ENCODE measurements at places on chromosomes 3 and 15.
A peak's percentile ranks its signal among the peaks of the same experiment; 100 is the strongest.

DNA sequence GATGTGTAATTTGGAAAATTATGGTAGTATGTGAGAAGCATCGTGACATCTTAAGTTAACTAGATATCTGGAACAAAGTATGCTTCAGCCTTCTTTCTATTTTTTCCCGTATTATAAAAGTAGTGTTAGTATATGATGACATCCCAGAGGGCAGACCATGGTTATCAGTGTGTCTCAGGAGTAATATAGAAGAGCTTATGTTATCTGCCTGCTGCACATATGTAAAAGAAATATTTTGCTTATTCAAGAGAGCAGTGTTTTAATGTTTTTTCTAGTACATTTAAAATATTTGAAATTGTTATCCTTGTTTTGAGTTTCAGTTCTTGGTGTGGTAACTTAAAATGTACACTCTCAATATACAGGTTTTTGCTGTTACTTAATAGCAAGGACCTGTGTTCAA is 24.1 kb downstream of the PLCL2 start:
- DNase-seq: no peak

DNA sequence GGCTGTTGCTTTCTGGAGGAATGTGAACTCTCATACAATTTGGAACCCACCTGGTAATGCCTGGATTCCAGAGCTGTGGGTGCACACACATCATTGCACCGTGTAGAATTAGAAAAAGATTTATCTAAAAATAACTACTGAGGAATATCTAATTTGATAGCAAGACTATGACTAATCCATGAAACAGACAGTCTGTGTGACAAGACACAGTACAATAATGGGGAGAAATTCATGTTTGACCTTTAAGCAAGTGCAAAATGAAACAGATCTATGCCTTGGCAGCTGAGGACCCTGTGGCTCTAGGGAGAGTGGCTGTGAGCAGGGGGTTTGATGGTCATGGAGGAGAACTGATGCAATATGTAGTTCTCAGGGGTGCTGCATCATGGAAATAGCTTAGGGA is 7.9 kb upstream of the DOCK3 start:
- DNase-seq: no peak

- no peak for DNase-seq
Observed at GRCh38 chr3:76941376-76941775, 98.5 kb upstream of the ROBO2 start.

DNA sequence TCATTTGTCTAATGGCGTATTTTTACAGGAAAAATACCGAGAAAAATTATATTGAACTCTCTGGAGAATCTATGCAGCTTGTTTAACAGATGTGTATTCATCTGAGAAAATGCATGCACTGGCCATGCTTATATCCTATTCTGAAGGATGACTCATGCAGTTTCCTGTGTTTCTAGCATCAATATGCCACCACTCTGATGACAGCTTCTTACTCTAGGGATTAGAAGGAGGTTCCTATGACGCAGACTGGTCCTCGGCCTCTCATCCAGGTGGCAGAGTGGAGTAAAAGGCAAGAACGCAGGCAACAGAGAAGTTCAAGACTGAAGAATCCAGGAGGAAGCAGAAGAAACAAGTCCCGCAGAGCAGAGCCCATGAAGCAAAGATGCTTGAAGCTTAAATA is 910.0 kb upstream of the ROBO1 start:
- no peak for DNase-seq

DNA sequence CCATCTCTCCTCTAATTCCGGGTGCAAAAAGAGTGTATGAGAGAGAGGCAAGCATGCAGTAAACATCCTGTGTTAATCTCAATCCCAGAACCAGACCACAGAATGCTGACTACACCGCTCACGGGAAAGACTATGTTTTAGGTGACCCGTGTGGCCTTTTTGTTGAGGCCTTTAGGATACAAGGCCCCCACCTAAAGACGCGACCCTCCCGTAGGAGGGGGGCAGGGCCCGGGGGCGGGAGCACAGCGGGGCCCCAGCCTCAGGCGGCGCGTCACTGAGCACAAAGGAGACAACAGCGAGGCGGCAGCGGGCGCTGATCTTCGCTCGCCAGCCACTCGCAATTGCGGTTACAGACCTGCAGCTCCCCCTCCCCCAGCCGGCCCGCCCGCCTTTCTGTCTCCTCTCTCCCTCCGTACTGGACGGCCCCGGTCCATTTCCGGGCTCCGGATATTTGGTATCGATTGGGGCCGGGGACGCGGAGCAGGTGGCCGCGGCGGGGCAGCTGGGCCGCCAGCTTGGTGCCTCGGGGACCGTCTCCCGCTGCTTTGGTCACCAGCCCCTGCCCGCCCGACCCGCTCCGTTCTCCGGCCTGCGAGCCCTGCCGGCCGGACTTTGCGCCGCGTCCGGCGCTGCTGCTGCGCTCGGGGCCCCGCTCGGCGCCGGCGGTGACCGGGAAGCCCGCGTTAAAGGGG is at the start of gene CCDC50:
CCDC50 (plus strand) TSS at position 433 of the 692 bp plus-strand sequence. CDS start 281 bp downstream, outside the sequence.
- peak; percentile 73 for DNase-seq

- DNase-seq: peak; percentile 93
Observed at GRCh38 chr3:51975852-51976549, 1.1 kb downstream of the ABHD14A start.

GRCh38 chr3:167882057-167882667 is 146.6 kb downstream of the SERPINI1 start:
- DNase-seq: peak; percentile 63

GRCh38 chr15:51493892-51494291 is 128.7 kb downstream of the DMXL2 start:
- DNase-seq: no peak

- peak; percentile 60 for DNase-seq
Observed at GRCh38 chr15:62850318-62850717, 192.2 kb upstream of the TPM1 start.

DNA sequence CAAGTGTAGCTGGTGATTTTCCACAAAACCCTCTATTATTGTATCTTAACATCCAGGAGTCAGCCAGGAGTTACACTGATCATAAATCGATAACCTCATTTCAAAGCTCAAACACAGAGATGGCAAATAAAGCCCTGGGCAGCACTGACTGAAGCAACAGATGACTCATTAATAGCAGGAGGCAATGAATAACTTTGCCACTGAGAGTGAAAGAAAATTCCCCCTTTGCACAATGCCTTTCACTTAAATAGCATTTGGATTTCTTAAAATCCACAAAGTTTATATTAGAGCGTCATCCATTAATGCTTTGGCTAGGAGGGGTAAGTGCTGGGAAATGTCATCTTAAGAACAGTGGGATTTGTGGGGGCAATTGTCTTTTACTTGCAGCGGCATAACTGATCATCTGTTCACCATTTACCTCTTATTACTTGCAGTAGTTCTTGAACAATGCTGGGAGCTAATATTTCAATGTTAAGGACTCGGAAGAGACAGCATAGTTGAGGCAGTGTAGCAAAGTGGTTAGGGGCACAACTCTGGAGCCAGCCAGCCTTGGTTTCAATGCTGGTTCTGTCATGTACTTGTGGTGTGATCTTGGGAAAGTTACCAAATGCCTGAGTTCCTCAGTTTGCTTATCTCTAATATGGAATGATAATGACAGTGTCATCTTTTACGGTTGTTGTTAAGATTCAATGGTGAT is 630.4 kb upstream of the TBL1XR1 start:
- no peak for DNase-seq

GRCh38 chr3:194382196-194382891 is 12.8 kb upstream of the LRRC15 start:
- no peak for DNase-seq

GRCh38 chr15:31511707-31512310 is 185.2 kb downstream of the KLF13 start:
- DNase-seq: no peak

- no peak for DNase-seq
Observed at GRCh38 chr3:14175383-14176037, 2.9 kb downstream of the XPC start.

DNA sequence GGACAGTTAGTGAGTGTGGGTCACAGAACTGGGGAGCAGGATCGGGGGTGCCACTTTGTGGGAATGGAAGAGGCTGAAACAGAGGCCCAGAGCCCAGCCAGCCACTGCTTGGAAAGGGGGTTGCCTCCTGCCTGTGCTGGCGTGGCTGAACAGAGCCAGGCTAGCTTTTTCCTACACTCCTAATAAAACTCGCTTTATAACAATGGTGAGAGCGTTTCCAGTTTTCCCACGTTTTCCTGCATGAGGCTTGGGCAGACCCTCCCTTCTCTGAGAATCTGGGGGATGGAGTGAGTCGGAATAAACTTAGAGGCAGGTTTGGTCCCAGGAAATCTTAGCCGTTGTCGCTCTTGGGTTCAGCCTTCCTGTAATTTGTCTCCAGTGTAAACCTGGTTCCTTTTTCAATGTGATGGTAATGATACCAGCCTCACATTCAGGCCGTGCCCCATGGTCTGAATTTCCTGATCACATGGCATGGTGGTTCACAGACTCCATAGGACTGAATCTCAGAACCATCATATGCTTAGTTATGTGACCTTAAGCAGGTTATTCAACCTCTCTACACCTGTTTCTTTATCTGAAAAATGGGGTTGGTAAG is 6.5 kb upstream of the FGD5 start:
- DNase-seq: no peak

DNA sequence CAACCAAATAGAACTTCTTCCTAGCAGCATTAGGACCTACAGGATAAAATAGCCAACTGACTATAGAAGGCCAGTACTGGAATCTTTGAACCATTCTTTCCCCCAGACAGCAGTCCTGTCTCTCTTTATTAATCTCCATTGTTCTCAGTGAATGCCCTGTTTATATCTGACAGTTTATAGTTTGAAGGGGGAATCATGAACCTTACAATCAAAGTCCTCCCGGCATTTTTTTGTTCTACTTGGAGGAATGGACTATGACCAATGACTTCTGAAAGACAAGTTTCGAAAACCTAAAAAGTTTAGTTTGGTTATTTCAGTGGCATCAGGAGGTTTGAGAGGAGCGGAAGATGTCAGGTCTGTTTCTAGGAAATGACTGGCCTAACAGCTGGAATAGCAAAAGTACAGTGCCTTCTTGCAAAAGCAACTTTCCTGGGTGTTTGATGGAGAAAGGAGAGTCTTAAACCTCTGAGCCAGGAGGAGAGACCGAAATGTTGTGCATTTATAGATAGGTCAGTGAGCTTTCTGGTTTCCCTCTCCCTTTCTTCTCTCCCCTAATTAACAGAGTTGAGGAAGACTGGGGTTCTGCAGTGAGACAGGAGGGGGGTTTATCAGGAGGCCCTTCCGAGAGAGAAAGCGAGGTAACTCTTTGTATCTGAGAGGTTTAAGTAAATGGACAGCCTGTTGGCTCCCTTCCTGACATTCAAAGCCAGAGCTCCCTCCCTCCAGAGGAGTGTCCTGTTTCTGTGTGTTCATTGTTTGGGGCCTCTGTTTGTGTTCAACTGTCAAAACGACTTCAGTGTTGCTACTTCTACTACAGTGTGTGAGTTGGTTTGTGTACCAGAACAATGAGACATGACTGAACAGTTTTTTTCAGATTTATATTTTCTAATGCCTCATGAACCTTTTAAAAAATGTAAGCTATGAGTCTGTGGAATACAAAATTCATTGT is 383.0 kb upstream of the RARB start:
- no peak for DNase-seq

- no peak for DNase-seq
Observed at GRCh38 chr3:26560081-26560480, 62.5 kb upstream of the LRRC3B start.

DNA sequence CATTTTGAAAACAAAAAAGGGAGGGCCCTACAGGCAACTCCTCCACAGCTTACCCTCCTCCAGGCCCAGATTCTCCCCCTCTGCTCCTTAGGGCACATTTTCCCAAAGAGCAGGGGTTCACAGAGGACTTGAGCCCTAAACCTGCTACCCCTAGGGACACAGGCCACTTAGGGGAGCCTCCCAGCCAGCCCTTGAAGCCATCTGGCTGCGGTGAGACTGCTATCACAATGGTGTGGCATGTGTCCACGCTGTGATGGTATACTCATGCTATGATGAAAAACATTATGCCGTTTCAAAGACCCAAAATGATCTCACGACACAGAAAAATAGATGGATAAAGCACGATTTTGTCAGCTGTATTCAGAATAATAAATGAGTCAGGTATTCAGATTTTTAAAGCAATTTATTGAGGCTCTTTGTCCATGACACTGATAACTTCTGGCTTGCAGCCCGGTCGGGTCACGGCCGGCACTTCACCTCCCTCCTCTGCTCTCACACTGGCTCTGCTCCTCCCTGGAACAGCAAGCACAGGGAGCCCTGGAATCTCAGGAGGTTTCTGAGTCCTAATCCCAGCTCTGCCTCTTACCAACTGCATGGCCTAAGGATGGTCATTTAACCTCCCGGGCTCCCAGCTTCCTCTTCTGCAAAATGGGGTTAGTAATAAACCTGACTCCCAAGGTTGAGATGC is 115.3 kb downstream of the MEGF11 start:
- no peak for DNase-seq

GRCh38 chr3:149282322-149282721 is 51.1 kb downstream of the TM4SF18 start:
- no peak for DNase-seq

GRCh38 chr3:122977746-122978466 is 49.7 kb downstream of the SEMA5B start:
- DNase-seq: peak; percentile 22

GRCh38 chr3:55000546-55000945 is 72.7 kb upstream of the LRTM1 start:
- DNase-seq: no peak

DNA sequence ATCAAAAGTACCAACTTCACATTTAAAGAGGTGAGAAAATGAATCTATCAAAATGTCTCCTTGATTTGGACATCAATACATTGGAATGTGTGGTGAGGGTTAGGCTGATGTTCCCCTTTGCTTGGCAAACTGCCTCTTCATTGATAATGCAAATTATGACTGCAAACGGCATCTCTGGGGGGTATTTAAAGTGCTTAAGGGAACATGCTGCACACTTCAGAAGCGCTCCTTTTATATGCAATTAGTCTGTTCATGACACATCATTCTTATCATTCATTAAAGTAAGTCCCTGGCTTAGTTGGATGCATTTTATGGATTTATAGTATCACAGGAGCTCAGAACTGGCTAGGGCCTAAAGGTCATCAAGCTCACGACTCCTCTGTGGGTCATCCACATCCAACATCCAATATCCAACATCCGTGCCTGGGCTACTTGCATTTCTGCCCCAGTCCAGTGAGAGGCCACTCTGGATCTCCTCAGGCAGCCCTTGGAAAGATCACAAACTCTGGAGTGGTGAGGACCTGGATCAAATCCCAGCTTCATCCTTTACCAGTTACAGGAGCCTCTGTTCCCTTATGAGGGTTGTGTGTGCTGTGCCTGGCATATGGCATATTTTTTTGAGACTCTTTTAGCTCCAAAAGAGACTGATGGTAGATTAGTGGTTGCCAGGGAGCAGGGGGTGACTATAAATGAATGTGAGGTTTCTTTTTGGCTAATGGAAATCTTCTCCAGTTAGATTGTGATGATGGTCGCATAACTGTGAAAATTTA is 136.8 kb upstream of the FOXB1 start:
- peak; percentile 90 for DNase-seq

DNA sequence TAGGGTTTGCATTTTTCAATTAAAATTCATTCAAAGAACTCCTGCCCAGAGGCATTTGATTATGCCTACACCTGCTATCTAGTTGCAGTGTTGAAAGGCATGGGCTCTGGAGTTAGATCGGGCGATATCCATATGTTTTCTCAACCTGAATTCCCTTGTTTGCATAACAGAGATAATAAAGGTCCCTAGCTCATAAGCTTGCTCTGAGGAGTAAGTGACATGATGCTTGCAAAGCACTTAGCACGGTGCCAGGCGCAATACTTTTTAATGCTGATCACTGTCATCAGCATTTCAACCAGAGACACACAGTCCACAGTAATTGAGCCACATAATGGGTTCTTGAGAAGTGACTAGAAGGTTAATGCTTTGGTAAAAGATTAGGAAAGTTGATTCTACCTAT is 106.3 kb upstream of the SAMMSON start:
- DNase-seq: no peak

Measured in cerebellar cortex (tissue), 1 donor.